ENCODE measurements at places on chromosomes 3 and 15.
A peak's percentile ranks its signal among the peaks of the same experiment; 100 is the strongest.

DNA sequence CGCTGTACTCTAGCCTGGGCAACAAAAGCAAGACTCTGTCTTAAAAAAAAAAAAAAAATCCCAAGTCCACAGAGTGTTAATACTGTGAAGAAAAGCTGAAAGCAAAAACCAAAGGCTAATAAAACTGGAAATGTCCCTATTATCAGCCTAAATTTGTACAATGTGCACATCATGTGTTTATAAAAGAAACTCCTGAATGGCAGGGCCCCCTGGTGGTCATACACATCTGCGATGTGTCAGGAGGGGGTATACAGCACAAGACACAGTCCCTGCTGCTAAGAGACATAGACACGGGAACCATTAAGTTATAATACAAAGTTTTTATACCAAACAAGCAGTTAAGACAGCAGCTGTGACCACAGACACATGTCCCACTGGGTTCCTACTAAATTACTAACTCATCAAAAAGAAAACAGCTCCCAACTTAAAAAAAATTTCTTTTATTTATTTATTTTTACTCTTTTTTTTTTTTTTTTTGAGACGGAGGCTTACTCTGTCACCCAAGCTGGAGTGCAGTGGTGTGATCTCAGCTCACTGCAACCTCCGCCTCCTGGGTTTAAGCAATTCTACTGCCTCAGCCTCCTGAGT is 31.0 kb downstream of the IDH2 start:
- peak; percentile 35 for DNase-seq

- DNase-seq = no peak
Measured at GRCh38 chr3:183217548-183218332, 35.3 kb upstream of the B3GNT5 start.

- no peak for DNase-seq
Measured at GRCh38 chr3:99928771-99929744, 111.4 kb downstream of the CMSS1 start.

DNA sequence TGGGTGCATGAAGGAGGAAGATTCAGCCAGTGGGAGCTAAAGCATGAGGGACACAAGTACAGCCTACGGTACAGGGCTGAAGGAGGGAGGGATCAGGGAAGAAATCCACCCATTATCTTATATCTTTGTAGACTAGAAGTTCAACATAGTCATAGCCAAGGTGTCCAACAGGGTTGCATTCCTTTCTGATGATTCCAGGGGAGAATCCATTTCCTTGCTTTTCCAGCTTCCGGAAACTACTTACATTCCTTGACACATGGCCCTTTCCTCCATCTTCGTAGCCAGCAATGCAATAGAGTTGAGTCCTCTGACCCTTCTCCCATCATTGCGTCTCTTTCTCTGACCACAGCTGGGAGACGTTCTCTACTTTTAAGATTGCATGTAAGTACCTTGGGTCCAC is 471.0 kb upstream of the SEMA6D start:
- no peak for DNase-seq

Data from H54 (cell line).